Activated naive CD4-positive, alpha-beta T cell treated with anti-CD3 and anti-CD28 coated beads, Interleukin-2, amount 50 U/mL, for 72 hours (primary cell): ENCODE measurements at places on chromosomes 3 and 15. TPM values are rescaled to one million over a fixed set of nuclear protein-coding genes. Genes with fewer than 3 reads are reported as not detected.

The ONECUT1 gene
- not detected for total RNA-seq

The VPS39 gene
- total RNA-seq = 55.2 TPM

The TGM4 gene
- not detected for total RNA-seq

The MED12L gene
- total RNA-seq = 6.9 TPM

The FBXO40 gene
- total RNA-seq = not detected

The CRTAP gene
- total RNA-seq = 44.1 TPM

The NLGN1 gene
- not detected for total RNA-seq

The PLSCR5 gene
- total RNA-seq = not detected

The PSTPIP1 gene
- total RNA-seq = 149 TPM

DNA sequence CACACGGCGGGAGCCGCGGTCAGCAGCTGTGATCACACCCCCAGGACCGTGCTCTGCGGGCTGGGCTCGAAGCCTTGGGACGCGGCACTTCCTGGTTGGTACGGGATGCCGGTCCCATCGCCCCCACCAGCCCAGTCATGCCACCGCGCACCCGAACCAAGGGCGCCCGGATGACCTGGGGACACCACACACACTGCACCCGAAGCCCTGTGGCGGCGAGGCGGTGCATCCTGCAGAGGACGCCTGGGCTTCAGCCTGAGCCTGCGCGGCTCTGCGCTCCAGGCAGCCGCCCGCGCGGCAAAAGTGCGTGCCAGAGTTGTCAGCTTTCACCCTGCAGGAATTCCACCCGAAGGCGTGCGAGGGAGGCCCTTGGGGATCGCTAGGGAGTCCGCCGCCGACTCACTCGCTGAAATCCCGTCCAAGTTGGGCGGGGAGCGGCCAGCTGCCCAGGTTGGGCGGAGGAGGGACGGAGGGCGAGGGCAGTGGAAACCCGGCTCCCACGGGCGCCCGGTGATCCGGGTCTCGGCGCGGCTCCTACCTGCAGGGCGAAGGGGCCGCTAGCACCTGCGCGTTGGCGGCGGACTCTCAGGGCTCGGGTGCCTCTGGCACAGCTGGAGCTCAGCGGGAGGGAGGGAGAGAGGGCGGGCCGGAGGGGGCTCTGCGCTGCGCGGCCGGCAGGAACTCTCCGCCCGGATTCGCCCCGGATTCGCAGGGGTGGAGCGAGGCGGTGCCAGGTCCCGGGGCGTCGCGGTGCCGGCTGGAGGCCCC, at the start of gene PLD1:
TSS of gene PLD1 (minus strand) at position 623 of the 768 bp plus-strand sequence. CDS start 72,432 bp downstream, outside the sequence.
- DNase-seq = peak; percentile 56

DNA sequence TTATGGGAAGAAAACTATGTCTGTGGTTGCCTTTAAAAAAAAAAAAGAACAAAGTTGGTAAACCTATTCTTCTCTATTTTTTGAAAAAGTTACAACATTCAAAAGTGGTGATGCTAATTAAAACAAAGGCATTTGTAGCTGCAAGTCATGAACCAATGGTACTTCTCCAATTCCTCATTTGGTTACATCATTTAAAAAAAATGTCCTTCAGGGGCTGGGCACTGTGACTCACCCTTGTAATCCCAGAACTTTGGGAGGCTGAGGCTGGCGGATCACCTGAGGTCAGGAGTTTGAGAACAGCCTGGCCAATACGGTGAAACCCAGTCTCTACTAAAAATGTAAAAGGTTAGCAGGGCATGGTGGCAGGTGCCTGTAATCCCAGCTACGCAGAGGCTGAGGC, 574.6 kb downstream of the VGLL3 start:
- no peak for DNase-seq

GRCh38 chr15:59696332-59696731, 7.2 kb upstream of the BNIP2 start:
- no peak for DNase-seq

DNA sequence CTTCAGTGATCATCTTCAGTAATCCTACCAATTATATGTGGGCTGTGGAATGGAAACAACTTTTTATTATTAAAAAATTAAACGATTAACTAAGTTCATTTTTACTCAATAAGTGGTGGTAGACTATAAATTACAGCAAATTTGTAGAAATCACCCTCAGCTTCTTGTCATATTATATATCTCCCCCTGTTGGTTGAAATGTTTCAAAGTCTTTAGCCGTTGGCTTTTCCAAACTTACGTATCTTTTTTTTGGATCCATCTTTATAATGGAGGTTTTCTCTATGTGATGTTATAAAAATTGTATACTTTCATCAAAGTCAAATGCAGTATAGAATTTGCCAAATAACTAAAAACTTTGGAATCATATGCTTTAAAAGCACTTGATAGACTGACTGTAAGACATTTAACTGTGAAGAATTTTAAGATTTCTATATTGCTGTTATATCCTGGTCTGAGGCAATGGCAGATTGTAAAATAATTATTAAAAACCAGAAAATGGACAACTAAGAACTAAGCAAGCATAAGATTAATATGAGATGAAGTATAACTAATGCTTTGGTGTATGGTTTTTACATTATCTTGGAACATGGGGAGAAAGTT, 44.7 kb downstream of the ATP11B start:
- DNase-seq = no peak

DNA sequence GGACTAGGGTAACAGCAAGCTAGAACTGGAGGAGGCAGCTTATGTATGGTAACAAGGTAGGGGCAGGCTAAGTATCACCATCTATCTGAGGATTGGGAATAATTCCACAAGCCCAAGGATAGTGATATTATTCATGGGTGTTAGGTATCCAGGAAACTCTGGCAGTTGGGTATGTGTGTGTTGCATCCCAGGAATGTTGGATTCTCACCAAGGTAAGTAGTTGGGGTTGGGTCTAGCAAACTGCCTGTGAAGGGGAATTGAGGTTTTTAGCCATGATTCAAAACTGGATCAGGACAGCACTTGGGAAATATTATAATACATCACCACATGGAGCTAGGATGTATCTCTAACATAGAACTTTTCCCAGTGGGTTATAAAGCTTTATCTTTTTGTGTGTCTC, 626.4 kb upstream of the GOLIM4 start:
- no peak for DNase-seq

- DNase-seq = no peak
These were observed 84.2 kb downstream of the SEMA6D start for GRCh38 chr15:47801522-47801921.

DNA sequence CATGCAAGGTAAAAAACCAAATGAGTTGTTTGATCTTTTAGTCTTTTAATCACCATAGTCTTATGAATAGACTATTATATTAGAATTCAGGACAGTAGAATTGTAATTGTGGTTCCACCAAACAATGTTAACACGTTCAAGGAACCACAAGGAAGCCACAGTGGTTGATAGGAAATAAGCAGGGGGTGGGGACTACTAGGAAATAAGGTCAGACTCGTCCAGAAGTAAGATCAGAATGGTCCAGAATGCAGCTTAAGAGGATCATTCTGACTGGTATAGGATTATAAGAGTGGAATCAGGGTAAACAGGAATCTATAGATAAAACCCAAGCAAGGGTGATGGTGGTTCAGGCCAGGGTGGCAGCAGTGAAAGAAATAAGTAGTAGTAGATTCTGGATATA, 7.5 kb downstream of the MYNN start:
- DNase-seq = no peak

- no peak for DNase-seq
These were observed 24.1 kb downstream of the ARPP21 start for GRCh38 chr3:35663471-35663870.

DNA sequence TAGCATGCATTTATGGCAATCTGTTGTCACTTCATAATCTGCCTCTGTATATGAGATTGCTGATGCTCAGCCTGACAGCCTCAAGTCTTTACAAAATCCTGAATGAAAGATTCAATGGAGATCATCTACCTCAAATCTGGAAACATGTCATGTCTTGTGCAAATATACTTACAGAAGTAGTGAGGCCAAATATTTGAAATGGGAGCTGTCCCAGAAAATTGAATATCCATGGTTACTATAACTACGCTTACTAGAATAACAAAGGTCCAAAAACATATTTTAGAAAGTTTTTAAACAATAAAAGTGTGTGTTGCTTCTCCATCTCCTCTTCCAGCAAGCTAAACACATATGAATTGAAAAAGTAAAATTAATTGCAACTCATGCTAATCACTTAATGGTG, 133.2 kb upstream of the DPH6 start:
- no peak for DNase-seq

- DNase-seq = no peak
These were observed 54.9 kb downstream of the DCUN1D1 start for GRCh38 chr3:182925330-182925943.

DNA sequence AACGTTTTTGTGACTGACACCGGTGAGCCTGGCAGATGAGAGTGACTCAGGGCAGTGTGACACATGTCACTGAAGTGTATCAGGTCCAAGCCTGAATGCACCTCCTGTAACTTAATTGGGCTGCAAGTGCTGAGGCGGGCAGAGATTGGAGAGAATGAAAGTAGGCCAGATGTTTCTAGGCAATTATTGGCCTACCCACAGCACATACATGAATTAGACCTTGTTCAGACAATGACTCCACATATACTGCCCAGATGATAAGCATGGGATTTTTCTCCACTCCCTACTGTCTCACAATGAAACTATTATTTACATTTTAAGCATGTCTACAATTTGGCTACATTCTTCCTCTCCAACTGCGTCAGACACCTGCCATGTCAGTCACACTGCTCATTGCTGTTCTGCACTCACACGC, 187.3 kb upstream of the ZNF385D start:
- no peak for DNase-seq

DNA sequence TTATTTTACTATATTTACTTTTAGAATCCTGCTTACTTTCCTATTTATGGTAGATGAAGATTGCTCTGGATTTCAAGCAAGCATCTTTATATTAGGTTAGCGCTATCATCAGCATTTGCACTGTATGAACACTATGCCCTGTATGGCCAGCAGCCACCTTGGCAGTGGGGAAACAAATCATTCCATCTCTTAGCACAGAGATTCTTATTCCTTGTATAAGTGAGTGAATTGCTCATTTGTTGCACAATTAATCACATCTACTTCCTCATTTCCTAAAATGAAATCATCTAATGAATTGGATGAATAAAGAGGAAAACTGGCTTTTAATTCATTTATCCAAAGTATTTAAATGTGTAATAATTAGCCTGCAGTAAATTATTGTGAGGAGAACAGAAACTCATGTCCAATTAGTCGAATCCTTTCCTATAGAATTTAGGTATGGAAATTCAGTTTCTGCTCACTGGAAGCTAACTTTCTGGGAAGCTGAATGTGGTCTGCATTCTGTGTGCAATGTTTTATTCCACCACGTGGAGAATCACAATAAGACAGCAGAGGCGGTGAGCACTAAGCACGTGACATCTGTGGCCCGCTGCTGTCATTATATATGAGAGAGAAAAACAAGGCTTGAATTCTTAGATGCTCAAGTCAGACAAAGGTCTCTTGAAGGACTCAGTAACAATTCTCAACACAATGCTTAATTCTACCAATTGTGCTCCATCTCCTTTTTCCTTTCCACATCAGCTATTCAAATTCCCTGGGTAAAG, 93.4 kb downstream of the PEX5L start:
- no peak for DNase-seq

GRCh38 chr3:63974451-63974850, 48.8 kb downstream of the PSMD6 start:
- no peak for DNase-seq

DNA sequence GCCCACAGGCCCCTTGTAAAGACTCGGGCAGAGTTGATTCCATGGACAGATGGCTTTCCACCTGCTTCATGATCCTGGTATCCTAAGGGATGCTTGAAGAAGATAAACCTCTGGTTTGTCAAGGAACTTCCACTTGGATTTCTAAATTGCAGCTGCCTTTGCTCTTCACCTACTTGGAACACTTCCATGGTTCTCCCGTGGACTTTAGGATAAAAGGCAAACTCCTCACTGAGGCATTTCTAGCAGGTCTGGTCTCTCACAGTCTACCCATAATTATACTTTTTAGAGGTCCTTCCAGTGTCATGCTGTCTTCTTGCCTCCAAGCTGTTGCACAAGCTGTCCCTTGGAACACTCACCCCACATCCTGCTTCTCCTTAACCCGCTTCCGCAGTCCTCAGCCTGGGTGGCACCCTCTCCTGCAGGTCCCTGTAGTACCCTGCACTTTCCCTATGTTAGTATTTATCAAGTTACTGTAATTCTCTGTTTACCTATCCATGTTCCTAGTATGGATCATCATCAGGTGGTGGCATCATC, 12.7 kb downstream of the TLNRD1 start:
- no peak for DNase-seq

DNA sequence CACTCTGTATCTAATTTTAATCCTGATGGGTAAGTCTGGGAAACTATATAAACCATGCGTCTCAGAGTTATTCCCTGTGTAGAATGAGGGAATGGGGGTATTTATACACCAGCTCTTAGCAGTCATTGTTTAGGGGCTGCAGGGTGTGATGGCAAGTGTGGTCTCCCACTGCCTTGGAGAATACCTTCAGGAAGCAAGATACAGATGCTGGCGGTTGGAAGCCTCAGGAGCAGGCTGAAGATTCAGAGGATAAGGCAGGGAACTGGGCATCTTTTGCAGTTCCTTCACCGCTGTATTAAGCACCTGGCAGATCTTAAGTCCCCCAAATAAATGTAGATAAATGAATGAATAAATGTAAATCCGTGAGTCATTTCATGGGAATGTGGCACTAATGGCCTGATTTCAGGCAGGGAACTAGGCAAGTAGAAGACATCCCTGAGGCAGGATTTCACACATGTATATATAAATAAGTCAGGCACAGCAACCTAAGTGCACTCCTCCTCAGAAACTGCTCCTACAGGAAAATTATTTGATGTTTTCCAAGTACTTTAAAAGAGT, 209.2 kb upstream of the GADL1 start:
- no peak for DNase-seq

DNA sequence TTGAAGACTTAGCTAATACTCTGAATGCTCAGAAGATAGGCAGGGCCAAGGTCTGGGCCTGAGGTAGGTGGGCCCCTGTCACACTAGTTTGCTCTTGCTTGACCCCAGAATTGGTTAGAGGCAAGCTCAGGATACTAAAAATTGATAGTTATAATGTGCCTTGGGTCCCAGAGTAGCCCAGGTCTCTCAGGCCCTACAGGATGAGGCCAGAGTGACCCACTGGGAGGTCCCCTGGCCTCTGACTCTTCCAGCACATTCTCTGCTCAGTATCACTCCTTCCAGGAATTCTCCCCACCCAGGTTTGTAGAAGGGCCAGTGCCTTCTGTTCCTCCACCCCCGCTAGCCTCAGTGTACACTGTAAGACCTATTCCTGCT, 667 bp upstream of the KLHDC8B start:
- DNase-seq = no peak

- no peak for DNase-seq
These were observed 12.2 kb downstream of the ALG1L2 start for GRCh38 chr3:130093741-130094391.

DNA sequence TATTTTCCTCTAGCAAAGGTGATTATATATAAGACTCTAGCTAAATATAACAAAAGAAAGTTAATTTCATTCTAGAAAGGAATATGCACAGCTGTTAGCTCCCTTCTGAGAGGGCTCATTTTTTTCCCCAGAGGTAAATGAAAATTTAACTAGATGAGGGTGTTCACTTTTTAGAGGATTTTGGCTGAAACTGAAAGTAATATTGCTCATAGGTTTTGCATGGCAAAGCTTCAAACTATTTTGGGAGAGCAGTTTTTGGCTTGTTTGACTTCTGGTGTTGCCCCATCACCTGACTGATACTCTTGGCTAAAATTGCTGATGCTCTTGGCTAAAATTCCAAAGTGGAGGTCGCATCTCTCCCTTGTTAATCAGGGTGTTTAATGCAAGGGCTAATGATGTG, 311.9 kb downstream of the EDEM1 start:
- DNase-seq = no peak
